ENCODE measurements at places on chromosomes 11 and 22.

DNA sequence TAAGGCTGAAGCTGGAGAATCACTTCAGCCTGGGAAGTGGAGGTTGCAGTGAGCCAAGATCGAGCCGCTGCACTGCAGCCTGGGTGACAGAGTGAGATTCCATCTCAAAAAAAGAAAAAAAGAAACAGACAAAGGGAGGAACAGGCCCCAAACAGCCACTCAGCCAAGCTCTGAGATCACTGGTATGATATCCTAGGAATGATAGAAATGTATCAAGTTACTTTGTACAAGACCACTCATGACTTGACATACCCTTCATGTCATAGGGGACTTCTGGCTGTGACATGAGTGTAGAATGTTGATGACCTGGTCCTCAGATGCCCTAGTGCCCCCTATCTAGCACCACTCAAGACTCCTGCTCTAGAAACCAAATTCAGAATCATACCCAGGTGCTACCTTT is 216.5 kb downstream of the NAV2 start:
- DNase-seq = peak; percentile 25

GRCh38 chr11:96228910-96229309 is 114.1 kb downstream of the MAML2 start:
- DNase-seq = no peak

GRCh38 chr11:14181121-14181520 is 177.9 kb downstream of the RRAS2 start:
- no peak for DNase-seq

DNA sequence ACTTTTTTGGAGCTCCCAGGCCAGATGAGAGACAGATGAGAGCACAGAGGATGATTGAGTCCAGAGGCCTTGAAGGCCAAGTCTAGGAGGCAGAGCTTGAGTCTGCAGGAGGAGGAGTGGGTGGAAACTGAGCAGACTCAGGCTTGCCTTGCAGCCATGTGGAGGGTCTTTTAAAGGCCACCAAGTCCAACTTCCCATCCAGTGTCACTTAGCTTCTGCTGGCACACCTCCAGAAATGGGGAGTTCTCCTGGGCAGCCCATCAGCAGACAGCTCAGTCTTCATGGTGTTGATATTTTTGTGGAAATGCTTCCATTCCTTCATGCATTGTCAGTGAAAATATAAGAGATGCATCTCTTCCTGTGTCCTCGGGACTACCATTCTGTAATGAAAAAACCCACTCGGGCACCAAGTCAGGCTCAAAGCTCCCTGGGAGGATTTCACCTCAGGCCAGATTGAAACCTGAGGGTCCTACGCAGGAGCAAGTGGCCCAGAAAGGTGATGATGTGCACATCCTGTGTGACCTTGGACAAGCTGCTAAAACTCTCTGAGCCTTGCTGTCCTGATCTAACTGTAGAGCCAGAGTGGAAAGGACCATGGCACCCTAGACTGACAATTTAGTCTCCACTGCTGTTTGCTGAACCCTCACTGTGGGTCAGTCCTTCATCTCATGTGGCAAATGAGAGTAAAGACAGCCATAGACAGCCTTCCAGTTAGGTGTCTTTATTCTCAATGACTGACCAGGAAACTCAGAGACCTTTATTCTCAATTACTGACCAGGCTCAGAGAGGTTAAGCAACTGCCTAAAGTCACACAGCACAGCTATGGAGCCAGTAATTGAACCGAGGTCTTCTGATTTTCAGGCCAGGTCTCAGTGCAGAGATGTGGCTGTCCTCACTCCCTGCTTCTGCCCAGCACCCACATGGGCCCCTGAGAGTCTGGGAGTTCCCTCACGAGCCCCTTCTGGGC is 2.9 kb upstream of the LRRC32 start:
- no peak for DNase-seq

DNA sequence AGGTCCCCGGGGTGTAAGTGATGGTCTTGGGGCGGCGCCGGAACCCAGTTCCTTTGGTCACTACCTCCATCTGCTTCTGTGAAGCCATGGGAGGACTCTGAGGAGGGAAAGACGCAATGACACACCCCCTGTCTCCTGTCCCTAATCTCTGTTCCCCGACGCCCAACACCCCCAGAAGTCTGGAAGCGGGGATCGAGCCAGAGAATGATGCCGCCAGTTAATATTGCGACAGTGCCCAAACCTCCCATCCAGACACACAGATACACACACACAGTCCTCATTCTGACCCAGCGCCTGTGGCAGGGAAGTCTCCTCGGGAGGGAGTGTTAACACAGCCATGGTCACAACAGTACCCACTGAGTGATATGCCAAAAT is 352 bp downstream of the C22orf23 start:
- DNase-seq = no peak

DNA sequence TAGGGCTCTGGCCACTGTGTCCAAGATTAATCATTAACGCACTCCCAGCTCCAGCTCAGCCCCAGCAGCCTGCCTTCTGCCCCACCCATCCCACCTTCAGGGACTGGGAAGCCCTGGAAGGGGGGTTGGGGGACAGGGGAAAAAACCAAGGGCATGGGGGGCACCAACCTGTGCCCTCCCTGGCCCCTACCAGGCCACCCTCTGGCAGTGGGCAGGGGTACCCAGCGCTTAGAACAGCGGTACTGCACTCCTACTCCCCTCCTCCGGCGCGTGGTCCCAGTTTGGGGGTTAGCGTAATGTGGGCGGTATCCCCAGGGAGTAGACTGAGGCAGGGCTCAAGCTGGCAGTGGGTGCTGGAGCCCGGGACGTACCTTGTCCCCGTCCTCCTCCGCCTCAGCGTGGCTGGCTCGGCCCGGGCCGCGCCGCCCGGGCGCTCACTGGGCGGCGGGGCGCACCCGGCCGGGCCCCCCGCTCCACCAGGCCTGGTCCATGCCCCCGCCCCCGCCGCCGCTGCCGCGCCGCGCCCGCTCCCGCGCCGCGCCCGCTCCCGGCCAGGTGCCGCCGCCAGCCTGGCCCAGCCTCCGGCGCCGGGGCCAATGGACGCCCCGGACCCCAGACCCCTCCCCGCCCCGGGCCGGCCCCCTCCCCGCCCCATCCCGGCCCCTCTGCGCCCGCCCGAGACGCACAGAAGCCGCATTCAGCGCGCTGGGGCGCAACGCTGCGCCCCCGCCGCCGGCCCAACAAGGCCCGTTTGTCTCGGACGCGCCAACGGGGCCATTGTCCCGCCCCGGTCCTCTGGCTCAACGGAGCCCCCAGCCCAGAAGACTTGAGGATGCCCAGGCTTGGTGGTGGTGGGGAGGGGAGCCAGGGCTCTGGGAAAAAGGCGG is at the start of gene GAL3ST1:
Gene GAL3ST1, minus strand, starts transcription at position 571 of the 887 bp plus-strand sequence. CDS start 17,273 bp downstream, outside the sequence.
- DNase-seq = peak; percentile 69

GRCh38 chr22:43126501-43127165 is 16.1 kb downstream of the BIK start:
- peak; percentile 83 for DNase-seq

- DNase-seq = no peak
Observed at GRCh38 chr11:1632053-1632714, 2.6 kb downstream of the KRTAP5-5 start.

GRCh38 chr11:45259592-45259991 is 26.5 kb downstream of the SYT13 start:
- peak; percentile 85 for DNase-seq

- no peak for DNase-seq
Observed at GRCh38 chr11:119846374-119846773, 117.4 kb upstream of the NECTIN1 start.

DNA sequence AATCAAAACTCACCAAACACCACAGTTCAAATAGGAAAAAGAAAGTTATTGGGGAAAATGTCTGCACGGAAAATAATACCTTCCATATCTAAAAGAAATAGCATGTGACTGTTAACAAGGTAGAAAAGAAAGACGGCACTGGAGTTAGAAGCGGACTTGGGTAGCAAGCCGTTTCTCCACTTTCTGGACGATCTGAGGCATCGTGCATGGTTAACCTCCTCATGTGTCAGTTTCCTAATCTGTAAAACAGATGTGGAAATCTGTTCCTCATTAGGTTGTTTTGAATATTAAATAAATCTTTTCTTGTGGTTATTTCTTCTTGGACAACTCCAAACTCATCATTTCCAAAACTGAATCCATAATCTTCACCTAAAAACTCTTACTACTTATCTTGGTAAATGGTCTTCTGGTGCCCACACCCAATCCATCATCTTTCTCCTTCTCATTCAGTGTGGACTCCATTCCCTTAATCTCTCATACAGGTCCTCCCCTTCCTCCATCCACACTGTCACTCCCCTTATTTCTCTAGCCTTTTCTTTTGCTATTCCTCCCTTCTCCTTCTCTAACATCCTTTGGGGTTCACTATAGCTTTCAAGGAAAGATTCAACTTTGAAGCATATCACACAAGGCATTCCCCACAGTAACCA is 53.5 kb downstream of the VSIG10L2 start:
- no peak for DNase-seq

- no peak for DNase-seq
Observed at GRCh38 chr11:66907751-66908630, 50.2 kb downstream of the PC start.

- DNase-seq = no peak
Observed at GRCh38 chr11:128616161-128616560, 28.8 kb upstream of the ETS1 start.
